Fibroblast of skin of scalp (primary cell): ENCODE measurements at places on chromosomes 3 and 15.
A peak's percentile ranks its signal among the peaks of the same experiment; 100 is the strongest.

- DNase-seq = no peak
Measured at GRCh38 chr3:124615896-124616543, 114.2 kb upstream of the UMPS start.

- peak; percentile 12 for DNase-seq
Measured at GRCh38 chr3:158847452-158847821, 45.6 kb downstream of the MFSD1 start.

DNA sequence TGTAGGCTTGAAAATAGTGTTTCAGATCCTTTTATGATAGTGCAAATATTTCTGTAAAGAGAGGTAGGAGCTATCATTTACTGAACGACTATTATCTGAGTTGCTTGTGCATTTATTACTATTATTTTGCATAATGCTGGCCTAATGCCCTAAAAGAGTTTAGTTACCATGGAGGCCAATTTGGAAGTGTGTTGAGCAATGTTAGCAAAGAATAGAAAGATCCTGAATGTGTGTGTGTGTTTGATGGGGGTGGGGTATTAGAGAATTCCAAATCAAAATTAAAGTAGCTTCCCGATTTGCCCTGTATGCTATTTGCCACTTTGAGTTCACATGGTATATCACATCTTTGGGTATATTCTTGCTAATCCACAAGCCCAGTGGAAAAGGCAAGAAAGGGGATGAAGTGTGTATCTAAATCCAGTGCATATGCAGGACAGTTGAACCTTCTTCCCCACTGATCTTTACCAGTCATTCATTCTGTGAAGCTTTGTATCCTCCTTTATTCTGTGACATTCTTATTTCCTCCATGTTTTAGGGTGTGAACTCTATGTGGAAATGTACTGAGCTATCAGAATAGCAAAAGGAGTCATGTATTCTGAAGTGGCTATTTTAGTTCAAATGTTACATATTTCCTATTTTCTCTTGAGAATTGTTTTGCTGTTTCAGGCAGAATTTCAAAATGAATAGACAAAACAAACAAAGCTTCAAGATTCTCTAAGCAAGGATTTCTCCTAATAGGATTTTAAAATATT is 45.7 kb upstream of the PLSCR5 start:
- peak; percentile 29 for DNase-seq

DNA sequence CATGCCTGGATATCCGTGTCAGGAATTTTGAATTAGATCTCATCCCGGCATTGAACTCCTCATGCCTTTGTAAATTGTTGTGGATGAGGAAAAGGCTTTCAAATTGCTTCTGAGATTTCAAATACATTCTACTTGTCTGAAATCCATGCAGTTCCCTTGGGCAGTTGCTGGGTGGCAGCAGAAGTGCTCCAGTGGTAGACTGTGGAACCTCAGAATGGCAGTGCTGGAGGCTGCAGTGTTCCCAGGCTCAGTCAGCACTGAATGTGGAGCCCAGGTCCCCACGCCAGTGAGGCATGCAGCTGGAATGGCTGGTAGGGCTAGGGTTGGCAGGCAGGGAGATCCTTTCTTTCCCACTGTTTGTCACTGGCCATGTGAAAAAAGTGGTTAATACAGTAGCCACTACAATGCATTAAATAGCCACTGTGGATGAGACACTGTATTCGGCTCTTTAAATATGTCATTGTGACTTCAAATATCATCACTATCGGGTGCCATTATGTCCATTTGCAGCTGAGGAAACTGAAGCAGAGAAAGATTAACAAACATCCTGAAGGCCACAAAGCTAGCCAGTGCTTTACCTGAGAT is 98.6 kb downstream of the TPRG1 start:
- DNase-seq = peak; percentile 89

DNA sequence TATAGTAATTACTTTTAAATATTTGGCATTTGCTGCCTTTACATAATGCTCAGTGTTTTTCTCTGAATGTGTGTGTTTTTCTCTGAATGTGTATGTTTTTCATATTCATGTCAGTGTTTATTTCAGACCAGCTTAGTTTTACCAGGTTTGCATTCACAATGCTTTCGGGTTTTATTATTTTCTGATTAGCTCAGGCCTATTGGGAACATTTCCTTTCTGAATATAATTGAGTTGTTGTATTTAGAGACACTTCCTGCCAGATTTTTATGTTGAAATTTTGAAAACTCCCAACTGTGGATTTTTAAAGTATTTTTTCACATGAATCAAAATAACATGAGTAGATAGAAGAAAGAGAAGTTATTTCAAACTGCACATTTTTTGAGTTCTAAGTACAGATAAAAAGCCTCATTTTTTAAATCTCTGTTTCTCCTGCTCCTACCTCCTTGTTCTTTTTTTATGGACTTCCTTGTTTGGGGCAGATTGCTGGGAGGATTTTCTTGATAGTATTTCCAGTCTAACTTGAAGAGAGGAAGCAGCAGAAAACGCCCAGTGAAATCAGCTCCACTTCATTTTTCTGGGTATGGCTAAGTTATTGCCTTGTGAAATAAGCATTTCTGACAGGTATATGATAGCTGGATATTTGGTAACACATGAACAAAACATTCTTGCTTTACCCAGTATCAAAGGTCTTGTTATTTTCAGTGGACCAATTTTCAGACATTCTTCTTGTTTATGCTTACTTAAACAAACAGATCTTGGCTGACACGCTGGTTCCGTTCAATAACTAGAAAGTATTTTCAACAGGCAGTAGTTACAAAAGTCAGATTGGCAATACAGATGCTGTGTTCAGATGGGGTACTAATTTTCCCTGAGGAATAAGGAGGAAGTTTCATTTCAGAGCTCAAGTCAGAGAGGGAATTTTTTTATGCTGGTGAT is 70.7 kb downstream of the RIOX2 start:
- DNase-seq = no peak

- DNase-seq = peak; percentile 75
Measured at GRCh38 chr3:123664753-123665152, 79.9 kb upstream of the HACD2 start.

DNA sequence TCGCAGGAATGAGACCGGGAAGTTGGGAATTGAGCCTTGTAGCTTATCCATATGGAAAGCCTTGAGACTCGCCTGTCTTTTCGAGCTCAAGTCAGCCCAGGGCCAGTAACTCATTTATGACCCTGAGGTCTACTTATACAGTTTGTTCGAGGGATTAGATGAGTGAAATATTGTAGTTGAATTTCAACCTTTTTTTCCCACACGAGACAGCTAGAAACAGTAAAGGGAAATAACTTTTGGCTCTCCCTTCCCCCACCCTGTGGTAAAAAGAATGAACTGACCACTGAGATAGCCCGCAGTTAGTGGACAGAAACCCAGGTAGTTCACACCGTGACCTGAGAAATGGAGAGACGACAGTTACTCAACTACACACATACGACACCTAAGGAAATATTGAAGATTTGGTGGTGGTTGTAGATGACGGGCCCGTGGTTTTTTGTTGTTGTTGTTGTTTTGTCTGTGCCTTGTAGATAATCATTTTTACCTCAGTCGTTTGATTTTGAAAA is 841 bp downstream of the EIF3J start:
- DNase-seq = peak; percentile 52

- DNase-seq = no peak
Measured at GRCh38 chr3:49270156-49270500, 6.9 kb downstream of the C3orf62 start.

DNA sequence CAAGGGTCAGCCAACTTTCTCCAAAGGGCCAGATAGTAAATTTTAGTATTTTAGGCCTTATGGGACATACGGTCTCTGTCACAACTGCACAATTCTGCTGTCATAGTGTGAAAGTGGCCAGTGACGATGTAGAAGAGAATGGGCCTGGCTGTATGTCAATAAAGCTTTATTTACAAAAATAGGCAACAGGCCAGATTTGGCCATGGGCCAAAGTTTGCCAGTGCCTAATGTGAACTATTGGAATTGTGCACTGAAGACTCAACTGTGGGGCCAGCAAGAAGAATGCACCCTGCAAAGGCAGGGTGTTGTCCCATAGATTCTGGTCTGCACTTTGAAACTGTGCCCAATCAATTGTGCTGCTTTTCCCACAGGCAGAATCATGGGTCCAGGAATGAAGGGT is 69.4 kb upstream of the PRR23E start:
- DNase-seq = no peak

DNA sequence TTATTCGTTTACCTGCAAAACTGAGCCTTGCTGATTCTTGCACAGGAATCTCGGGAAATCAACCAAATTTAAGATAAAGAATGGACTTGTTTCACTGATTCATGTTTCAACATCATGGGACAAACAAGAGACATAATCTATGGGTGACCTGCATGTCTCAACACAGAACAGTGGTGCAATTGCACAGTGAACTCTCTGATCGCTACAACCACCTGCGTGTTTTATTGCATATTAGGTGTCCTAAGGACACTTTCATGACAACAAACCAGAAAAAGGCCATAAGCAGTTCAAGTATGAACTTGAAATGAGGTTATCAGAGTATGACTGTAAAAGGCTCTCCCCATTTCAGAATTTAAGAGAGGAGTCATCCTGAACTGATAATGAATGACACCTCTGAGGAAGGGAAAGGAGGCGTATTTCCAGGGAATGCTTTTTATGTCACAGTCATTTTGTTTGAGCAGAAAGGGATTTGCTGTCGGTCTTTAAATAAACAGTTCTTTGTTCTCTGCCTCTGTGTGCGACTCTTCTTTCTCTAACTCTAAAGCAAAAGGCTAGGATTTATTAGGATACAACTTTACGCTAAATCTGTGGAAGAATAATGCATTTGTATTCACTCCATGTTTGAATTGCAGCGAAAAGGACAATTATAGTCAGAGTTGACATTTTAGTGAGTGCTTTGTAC is 167.2 kb downstream of the RBMS3 start:
- DNase-seq = no peak

GRCh38 chr3:50617096-50617791 is at the start of gene MAPKAPK3:
Gene MAPKAPK3 (plus strand): TSS chr3:50617151. CDS start chr3:50617566, 415 bp downstream.
- no peak for DNase-seq

GRCh38 chr3:117761703-117762620 is 1052.4 kb downstream of the TUSC7 start:
- no peak for DNase-seq

GRCh38 chr15:78830514-78831228 is 19.4 kb upstream of the ADAMTS7 start:
- no peak for DNase-seq

DNA sequence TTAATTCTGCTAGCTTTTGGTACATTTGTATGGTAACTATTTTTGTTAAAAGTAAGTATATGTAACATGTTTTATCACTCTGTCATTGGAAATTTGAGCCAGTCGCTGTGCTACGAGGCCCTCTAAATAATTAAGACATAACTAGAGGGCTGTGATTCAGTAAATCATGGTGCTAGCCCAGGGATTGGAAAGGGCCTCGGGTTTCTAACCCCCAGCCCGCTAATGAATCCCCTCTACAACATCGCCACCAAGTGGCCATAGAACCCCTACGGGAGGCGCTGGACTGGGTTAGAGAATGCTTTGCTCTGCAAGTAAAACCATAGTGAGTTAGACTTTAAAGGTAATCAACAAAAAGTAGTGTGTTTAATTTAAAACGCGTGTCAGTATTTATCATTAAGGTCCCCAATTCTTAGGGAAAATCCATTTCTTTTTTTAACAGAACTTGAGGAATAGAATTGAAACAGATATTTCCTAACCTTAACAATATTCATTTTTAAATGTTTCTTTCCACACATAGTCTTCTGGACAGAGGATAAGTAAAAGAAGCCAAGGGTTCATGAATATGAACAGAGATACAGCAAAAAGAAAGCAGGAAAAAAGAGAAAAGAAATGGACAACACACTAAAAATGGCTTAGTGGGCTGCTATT is 744.7 kb downstream of the EPHA3 start:
- DNase-seq = peak; percentile 55

- DNase-seq = no peak
Measured at GRCh38 chr15:79442911-79443310, 10.8 kb downstream of the MINAR1 start.

DNA sequence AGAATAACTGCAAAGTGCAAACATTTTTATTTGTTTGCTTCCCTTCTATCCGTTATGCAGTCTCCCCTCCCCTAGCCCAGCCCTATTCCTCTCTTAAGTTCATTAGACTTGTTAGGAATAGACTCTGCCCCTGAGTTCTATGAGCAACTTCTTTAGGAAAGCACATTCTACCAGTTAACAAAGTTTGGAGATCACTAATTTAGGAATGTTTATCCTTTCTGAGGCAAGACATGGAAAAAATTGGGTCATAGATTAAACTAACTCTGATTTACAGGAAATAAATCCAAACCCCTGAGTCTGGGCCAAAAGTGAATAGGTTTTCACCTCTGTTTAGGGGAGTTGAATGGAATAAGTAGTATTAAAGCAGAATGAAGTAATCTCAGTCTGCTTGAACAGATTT is 34.4 kb downstream of the C3orf80 start:
- DNase-seq = peak; percentile 28

DNA sequence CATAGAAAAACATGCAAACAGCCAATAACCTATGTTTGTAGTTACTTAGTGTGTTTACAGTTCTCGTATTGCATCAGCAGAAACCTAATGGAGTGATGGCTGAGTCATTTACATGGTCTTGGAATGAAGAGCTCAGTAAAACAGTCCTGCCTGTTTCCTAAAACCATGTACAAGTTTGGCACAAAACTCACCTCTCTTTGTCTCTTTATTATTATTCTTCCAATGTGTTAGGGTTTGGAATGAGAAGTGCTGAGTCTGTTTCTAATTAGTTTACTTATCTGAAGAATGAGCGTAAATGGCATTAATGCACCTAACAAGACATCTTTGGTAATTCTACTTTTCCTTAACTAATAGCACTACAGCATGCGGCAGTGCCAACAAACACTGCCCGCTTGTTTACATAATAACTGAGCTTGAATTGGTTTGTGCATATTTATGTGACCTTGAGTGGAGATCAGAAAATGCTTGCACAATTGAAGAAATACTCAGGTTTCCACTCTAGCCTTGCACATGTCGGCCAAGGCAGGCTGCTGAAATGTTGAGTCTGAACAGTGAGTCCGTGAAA is 385.4 kb upstream of the SEMA6D start:
- peak; percentile 58 for DNase-seq

DNA sequence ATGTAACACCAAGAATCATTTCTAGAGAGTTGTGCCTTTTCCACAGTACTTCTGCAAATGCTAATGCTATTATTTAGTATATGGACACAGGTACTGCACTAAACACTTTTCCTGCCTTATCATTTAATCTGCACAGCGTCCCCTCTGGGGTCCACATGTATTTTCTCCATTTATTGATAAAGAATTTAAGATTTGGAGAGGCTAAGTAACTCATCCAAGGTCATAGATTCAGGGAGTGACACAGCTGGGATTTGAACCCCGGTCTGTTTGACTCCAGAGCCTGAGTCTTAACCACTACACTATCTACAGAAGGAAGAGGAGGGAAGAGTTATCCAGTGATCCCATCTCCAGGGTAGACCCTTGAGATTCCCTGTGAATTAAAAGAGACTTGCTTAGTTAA is 24.9 kb upstream of the TPRG1 start:
- peak; percentile 4 for DNase-seq
